Panc1 (cell line): ENCODE measurements at places on chromosomes 7 and 10.

DNA sequence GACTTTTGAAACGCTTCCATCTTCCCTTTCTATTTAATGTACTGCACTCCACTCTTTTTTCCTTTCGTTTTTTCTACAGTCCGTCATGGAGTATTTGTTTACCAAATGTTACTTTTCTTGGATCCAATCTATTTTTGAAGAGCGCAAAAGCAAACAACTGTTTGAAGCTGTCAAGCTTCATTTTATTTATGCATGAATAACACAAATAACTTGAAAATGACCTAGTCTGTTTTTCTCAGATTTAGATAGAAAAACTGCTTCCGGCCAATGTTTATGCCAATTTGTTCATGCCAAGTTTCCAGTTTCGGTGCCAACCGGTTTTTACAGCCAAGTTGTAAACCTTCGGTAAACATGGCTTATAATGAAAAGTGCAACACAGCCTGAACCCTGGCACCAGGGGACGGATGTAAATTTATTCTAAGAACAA is 150.9 kb upstream of the KLF6 start:
- H3K4me3 ChIP-seq: no peak overlapping the region
- no peak for DNase-seq

DNA sequence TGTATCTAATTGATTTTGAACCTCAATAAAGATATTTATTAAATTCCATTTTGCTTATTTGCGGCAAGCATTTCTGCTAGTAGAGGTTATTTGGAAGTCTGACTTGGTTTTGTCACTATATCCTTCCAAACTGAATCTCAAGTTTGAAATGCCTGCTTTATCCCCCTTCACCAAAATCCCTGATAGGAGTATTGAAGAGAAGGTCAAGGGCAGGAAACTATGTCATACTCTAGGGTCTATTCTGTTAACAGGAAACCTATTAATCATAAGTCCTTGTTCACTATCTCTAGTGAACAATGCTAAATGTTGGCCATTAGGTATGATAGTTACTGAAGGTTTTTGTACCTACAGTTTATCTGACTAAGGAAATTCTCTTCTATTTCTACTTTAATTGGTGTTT is 11.5 kb downstream of the GNAT3 start:
- no peak for DNase-seq
- H3K4me3 ChIP-seq: no peak overlapping the region
- H3K36me3 ChIP-seq: no peaks in the 10 kb centered on the region
- H3K4me1 ChIP-seq: peaks cover 8% of the 10 kb centered on the region

GRCh38 chr7:31372231-31372959 is 31.9 kb upstream of the NEUROD6 start:
- H3K4me3 ChIP-seq: no peak overlapping the region
- peaks cover 16% of the 10 kb centered on the region for H3K27me3 ChIP-seq
- H3K36me3 ChIP-seq: no peaks in the 10 kb centered on the region
- no peak for DNase-seq
- no peak overlapping the region for H3K27ac ChIP-seq

- no peaks in the 10 kb centered on the region for H3K4me1 ChIP-seq
- H3K27me3 ChIP-seq: no peaks in the 10 kb centered on the region
- no peaks in the 10 kb centered on the region for H3K36me3 ChIP-seq
- no peak within 1 kb of the TSS for H3K4me3 ChIP-seq
Measured at GRCh38 chr7:30911561-30911969, at the start of gene AQP1. AQP1 (plus strand) TSS chr7:30911853; CDS start chr7:30911910, 57 bp downstream.

DNA sequence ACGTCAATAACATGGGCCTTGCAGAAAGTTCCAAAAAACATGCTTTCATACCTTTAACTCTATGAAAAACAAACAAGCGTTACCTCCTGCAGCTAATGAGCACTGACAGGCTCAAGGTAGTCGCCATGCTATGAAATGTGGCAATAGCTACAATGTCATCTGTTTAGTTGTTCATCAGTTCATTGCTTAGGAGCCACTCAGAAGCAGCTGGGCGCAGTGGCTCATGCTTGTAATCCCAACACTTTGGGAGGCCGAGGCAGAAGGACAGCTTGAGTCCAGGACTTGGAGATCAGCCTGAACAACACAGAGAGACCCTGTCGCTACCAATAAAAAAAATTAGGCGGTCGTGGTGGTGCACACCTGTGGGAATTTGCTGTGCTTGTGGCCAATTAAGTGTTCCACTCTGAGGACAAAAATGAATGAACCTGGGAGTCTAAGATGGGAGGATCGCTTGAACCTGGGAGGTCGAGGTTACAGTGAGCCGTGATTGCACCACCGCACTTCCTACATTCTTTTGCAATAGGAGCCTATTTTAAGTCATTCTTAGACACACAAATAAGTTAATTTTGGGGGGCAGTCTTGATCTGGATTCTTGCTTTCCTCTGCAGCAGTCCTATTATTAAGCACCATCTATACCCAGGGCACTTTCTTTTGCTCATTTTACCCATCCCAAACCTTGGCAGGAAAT is 276.2 kb upstream of the KLF14 start:
- no peaks in the 10 kb centered on the region for H3K36me3 ChIP-seq
- peak overlapping the region; percentile 62 for H3K27ac ChIP-seq
- peaks cover 69% of the 10 kb centered on the region for H3K4me1 ChIP-seq
- no peak for DNase-seq
- H3K4me3 ChIP-seq: no peak overlapping the region

DNA sequence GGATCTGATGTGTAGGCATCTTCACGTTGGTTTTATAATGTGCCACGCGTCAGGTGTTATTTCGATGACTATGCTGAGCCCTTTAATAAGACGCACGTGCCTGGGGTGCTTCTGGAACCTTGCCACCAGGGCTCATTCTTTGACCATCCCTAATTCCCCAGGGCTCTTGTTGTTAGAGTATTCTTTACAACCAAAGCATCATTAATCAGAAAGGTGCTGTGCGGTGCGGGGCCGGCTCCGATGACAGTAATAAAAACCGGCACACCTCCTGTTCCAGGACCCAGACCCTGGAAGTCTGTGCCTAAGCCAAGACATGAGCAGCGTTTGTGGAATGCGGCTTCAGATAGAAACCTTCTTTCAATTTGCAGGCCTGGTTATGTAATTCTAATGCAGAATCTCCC is 58.4 kb downstream of the MGMT start:
- no peak overlapping the region for H3K27ac ChIP-seq
- no peaks in the 10 kb centered on the region for H3K27me3 ChIP-seq
- peaks cover 5% of the 10 kb centered on the region; the same call in 1 of the 2 replicates for H3K4me1 ChIP-seq
- H3K36me3 ChIP-seq: no peaks in the 10 kb centered on the region
- H3K4me3 ChIP-seq: no peak overlapping the region

GRCh38 chr7:154387252-154387651 is 335.1 kb downstream of the DPP6 start:
- no peak for DNase-seq
- no peaks in the 10 kb centered on the region for H3K36me3 ChIP-seq
- H3K27me3 ChIP-seq: peaks cover 7% of the 10 kb centered on the region; the same call in 1 of the 2 replicates

DNA sequence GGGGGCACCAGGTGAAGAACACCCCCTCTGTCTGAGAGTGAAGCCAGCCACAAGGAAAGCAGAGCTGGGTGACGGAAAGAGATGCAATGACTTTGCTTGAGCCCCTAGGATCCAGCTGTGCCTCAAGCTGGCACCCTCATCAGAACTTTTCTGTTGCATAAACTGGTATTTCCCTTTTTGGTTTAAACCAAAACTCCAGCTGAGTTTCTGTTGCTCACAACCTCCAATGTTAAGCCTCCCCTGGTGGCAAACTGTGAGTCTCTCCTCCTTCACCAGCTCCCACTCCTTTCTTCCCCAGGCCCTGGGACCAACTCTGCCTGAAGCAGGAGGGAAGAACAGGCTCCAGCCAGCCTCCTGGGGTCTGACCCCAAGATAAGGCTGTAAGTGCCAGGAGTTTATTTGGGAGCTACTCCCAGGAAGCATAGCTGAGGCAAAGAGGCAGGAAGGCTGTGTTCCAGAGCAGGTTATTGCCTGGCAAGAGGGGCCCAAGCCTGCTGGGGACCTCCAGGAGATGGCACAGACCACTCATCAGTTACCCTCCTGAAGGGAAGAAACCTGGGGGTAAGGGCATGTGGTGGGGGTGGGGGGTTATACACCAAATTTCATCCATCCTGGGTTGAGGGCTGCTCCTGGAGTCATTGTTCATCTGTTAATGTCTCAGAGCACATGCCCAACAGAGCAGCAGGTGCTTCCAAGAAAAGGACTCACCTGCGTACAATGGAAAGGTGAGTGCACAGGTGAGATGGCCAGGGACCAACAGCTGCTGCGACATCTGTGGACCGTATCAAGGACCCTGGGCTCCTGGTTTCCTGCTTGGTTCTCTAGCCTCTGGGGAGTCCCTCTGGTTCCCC is 73.3 kb upstream of the NANOS1 start:
- H3K36me3 ChIP-seq: no peaks in the 10 kb centered on the region
- H3K4me3 ChIP-seq: no peak overlapping the region
- H3K27ac ChIP-seq: no peak overlapping the region; the same call in 1 of the 2 replicates
- DNase-seq: no peak
- H3K4me1 ChIP-seq: peaks cover 25% of the 10 kb centered on the region
- no peaks in the 10 kb centered on the region for H3K27me3 ChIP-seq

DNA sequence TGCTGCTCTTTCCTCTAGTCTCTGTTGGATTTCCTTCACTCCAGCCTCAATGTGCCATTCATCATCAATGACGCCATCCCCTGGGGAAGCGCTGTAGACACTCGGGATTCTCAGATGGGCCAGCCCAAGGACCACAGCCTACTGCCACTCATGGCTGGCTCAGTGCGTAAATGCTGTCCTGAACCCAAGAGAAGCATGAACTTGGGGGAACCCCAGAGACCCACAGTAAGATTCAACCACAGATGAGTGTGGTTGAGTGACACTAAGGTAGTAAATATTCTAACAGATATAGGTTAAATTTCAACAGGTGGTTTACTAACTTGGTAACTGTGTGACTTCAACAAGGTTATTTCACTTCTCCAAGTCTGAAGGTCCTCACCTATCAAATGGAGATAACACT is 304.1 kb downstream of the GRM8 start:
- no peaks in the 10 kb centered on the region for H3K27me3 ChIP-seq
- no peaks in the 10 kb centered on the region for H3K4me1 ChIP-seq
- H3K4me3 ChIP-seq: no peak overlapping the region
- H3K27ac ChIP-seq: no peak overlapping the region
- DNase-seq: no peak

- no peak overlapping the region for H3K4me3 ChIP-seq
- H3K36me3 ChIP-seq: peaks cover under 1% of the 10 kb centered on the region
- no peaks in the 10 kb centered on the region for H3K27me3 ChIP-seq
- H3K4me1 ChIP-seq: no peaks in the 10 kb centered on the region
Measured at GRCh38 chr10:5927306-5927705, 37.3 kb downstream of the FBH1 start.

DNA sequence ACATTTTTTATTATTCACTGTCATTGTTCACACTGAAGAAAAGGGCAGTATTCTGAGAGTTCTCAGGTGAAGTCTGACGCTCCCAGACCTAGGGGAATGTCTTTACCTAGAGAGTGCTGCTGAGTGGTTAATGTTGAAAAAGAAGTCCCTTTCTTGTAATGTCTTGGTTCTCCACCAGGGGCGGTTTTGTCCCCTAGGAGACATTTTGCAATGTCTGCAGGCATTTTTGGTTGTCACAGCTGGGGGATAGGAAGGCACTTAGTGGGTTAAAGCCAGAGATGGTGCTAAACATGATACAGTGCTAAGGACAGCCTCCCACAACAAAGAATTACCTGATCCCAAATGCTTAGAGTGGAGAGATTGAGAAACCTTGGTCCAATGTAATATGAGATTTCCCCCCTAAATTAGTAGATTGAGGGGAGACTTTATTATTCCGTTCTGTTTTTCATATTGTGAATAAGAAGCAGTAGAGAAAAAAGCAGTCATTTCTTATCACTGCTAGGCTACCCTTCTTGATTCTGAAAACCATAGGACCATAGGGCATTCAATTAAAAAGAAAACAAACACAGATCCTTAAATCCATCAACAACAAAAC is 13.1 kb downstream of the UMAD1 start:
- peak overlapping the region; percentile 70 for H3K27ac ChIP-seq
- H3K4me3 ChIP-seq: no peak overlapping the region
- no peak for DNase-seq
- H3K4me1 ChIP-seq: peaks cover 27% of the 10 kb centered on the region
- no peaks in the 10 kb centered on the region for H3K27me3 ChIP-seq

DNA sequence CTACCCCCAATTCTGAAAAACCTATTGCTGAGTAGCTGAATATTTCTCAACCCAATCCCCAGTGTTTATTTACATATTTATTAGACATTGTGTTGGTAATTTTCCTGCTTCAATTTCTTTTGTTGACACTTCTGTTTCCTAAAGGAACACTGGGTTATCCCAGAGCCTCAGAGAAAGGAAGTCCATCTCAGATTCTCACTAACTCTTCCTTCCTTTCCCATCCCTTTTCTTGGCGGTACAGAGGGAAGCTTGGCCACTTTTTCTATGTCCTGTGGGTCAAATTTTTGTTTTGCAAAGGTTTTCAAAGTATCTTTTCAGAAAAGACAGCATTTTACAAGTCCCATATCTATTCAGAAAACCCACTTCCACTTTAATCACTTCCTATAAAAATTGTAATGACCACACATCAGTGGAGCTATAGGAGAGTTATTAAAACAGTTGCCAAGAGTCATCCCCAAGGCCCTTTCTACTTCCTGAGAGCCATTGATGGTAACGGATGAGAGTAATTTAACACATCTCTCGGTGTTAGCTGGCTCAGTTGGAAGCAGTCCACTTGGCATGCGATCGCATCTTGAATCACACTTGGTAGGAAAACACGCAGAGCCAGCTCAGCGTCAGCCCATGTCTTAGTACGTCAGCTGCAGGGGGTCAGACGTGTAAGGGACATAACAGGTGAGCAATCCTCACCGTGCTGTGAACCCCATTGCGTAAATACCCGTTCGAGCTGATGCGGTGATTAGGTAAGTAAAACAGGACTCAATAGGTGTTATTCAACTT is 231.1 kb upstream of the ADARB2 start:
- H3K27me3 ChIP-seq: no peaks in the 10 kb centered on the region
- H3K4me1 ChIP-seq: no peaks in the 10 kb centered on the region
- H3K27ac ChIP-seq: no peak overlapping the region
- no peak for DNase-seq
- H3K36me3 ChIP-seq: no peaks in the 10 kb centered on the region

DNA sequence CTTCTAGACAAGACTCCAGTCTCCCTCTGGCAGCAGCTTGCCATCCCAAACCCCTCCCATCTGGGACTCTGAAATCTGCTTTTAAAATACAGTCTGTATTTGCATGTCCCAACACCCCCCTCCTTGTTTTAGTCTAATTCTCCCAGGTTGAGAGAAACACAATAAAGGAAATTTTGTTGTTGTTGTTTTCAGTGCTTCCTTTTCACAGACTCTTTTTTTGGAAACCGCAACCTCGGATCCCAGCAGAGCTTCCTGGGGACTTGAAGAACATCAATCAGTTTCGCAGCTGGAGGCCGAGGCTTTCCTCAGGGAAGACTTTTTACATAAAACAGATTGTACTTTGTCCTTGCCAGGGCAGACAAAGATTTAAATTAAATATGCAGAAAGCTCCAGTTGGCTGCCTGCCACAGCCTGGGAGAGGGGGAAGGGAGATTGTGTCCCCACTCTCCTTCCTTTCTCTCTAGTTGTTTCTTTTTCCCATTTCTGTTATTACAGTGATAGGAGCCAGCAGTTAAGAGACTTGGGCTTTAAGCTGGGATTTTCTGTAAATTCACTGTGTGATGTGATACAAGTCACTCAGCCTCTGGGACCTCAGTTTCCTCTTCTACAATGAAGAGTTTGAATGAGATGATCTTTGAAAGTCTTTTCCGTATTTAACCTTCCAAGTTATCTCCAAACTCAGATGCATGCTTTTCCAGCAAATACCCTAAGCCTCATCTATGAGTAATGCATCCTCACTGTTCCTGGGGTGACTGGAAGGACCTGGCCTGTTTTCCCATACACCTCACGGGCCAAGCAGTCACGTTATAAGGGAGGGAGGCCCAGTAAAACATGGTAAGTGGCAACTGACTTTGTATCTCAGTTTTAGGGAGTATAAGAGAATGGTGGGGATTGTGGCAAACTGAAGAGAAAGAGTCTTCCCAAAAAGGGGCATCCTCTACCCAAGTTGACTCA is 192.3 kb downstream of the REEP3 start:
- H3K27ac ChIP-seq: peak overlapping the region; percentile 82
- H3K36me3 ChIP-seq: no peaks in the 10 kb centered on the region
- no peak overlapping the region for H3K4me3 ChIP-seq
- peaks cover 55% of the 10 kb centered on the region for H3K4me1 ChIP-seq
